ENCODE measurements at places on chromosomes 2 and 18. TPM values are rescaled to one million over a fixed set of nuclear protein-coding genes. Genes with fewer than 3 reads are reported as not detected.

Gene YPEL5
- total RNA-seq: 47.9 TPM

Gene LRATD1
- 2.5 TPM for total RNA-seq

Gene DSG4
- not detected for total RNA-seq

Gene LYPD1
- total RNA-seq: 0.34 TPM

Gene DAW1
- total RNA-seq: not detected

Gene ZNF24
- total RNA-seq: 48.1 TPM

Gene CCBE1
- total RNA-seq: 0.81 TPM

Gene PRLH
- not detected for total RNA-seq

Gene DNAH6
- 0.05 TPM for total RNA-seq

Gene DES
- 17,979 TPM for total RNA-seq

Gene PCARE
- 0.87 TPM for total RNA-seq

Gene ZNF804A
- not detected for total RNA-seq

Gene FBLN7
- 0.98 TPM for total RNA-seq

Gene SLC40A1
- total RNA-seq: 54.8 TPM

Gene MAPK4
- total RNA-seq: 30.1 TPM

Gene TUBA3D
- 14.6 TPM for total RNA-seq

Gene STK25
- total RNA-seq: 87.1 TPM

Gene PAX8
- 0.51 TPM for total RNA-seq

Gene SERPINB4
- not detected for total RNA-seq

Gene PARD6G
- total RNA-seq: 4.2 TPM

Gene UGT1A6
- total RNA-seq: not detected

Gene HTR2B
- total RNA-seq: 0.31 TPM

Gene GPR45
- total RNA-seq: not detected

Gene DNER
- 2.8 TPM for total RNA-seq

Gene TEX51
- total RNA-seq: not detected

Gene UNC80
- 0.87 TPM for total RNA-seq

Gene DCDC2C
- total RNA-seq: not detected

Gene COL4A3
- total RNA-seq: 1.7 TPM

Gene ZNF385B
- 2.3 TPM for total RNA-seq

Gene SLC9A4
- total RNA-seq: not detected

Gene RIT2
- total RNA-seq: not detected

Gene BCL11A
- 19.3 TPM for total RNA-seq

Gene POTEI
- total RNA-seq: not detected

Gene CTAGE1
- total RNA-seq: not detected

Gene NDUFAF7
- 26.3 TPM for total RNA-seq

Gene SCN3A
- total RNA-seq: 1.1 TPM

Gene ITPRIPL1
- total RNA-seq: 3.8 TPM

Gene PLCL1
- 79.8 TPM for total RNA-seq

Gene ONECUT2
- total RNA-seq: 0.07 TPM

Gene VSNL1
- total RNA-seq: 2.6 TPM

Gene GULP1
- total RNA-seq: 8.3 TPM

Gene CRIM1
- total RNA-seq: 39.2 TPM

Gene SERPINB10
- not detected for total RNA-seq

Gene CCDC74B
- total RNA-seq: 0.30 TPM

Gene COMMD1
- 69.3 TPM for total RNA-seq

Gene INPP5D
- 6.0 TPM for total RNA-seq

Gene OSBPL6
- total RNA-seq: 9.6 TPM

Gene INSIG2
- total RNA-seq: 14.6 TPM

Gene FAM161A
- 2.6 TPM for total RNA-seq

Gene RAB27B
- total RNA-seq: 0.21 TPM
